HFFc6 (cell line): ENCODE measurements at places on chromosomes 6 and 20. TPM values are rescaled to one million over a fixed set of nuclear protein-coding genes. Genes with fewer than 3 reads are reported as not detected.
A peak's percentile ranks its signal among the peaks of the same experiment; 100 is the strongest.

- peak; percentile 7 for DNase-seq
Measured at GRCh38 chr6:99467509-99468106, 42.5 kb upstream of the PNISR start.

DNA sequence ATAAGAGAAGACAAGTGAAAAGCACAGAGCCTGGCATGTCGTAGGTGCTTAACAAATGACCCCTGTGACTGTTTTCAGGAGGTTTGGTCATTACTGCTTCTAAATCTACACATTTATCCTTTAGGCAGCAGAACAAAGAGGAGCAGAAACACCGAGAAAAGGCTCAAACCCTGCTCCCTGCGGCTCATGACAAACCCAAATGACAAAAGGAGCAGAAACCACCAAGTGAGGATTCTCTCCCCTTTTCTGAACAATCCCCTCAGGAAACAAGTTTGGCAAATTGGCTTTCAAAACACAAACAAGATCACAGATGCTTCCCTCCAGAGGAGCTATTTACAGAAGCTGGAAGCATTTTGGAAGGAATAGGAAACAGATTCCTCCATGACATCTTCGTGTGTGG lies 15.8 kb upstream of the SIRPG start:
- DNase-seq, result no peak

- DNase-seq, result peak; percentile 99
Measured at GRCh38 chr6:30781743-30782424, 37.5 kb upstream of the IER3 start.

DNA sequence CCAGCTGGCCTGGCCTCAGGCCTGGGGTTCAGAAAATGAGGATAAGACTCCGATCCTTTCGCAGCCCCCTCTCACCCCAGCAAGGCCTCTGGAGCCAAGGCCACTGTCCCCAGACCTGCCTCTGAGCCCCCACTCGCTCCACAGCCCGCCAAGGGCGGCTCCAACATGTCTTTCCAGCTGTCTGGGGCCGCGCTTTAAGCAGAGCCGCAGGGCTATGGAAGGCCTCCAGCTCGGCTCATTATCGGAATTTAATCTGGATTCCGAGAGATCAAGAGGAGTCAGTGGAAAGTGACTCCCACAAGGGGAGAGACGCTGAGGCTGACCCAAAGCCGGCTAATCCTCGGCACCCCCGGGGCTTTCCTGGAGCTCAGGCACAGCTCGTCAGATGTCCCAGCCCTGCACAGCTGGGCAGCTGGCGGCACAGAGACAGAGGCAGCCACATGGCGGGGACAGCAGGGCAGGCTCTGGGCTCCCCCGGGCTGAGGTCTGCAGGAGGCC lies 41.8 kb downstream of the BMP7 start:
- peak; percentile 8 for DNase-seq

Gene SCRT2
- total RNA-seq, result not detected in 3 replicates

GRCh38 chr6:36350681-36351571 lies 14.2 kb upstream of the BNIP5 start:
- peak; percentile 37 for DNase-seq

GRCh38 chr6:105519954-105520353 lies 117.1 kb upstream of the PREP start:
- DNase-seq, result peak; percentile 9

DNA sequence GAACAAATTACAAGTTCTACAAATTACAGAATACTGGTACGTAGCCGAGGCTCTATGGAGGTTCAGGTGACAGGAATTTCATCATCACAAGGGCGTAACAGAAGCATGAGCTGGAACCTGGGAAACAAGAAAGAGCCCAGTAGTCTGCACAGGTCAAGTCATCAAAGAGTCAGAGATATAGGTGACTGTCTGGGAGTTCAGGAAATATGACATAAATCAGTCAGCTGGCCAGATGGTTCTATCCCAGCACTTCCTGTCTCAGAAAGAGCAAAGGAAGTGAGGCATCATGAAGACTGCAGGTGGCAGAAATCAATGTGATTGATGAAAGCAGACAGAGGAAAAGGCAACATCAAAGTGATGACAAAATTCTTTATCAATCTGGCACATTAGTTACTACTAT lies 23.3 kb downstream of the MYCT1 start:
- no peak for DNase-seq

Gene TRIM31
- not detected in 3 replicates for total RNA-seq

DNA sequence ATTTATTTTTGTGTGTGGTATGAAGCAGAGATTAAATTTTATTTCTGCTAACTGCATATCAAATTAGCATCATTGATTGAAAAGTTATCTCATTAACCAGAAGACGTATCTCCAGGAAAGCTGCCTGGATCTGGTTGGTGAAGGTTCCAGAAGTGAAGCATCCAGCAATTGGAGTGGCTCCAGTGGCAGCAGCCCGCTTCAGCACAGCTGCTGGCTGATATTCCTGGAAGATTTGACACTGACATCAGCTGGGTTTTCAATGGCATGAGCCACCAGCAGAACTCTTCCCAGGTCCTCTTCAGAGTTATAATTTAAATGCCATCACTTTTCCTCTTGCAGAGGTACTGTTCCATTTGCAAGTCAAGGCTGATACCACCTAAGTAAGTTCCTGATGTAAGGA lies 363.5 kb downstream of the BCKDHB start:
- DNase-seq, result no peak

- DNase-seq, result peak; percentile 6
Measured at GRCh38 chr6:1770435-1770843, 160.7 kb downstream of the FOXC1 start.

Gene COL9A1
- not detected in 3 replicates for total RNA-seq

- no peak for DNase-seq
Measured at GRCh38 chr20:62797671-62798532, 1.6 kb downstream of the MRGBP start.

DNA sequence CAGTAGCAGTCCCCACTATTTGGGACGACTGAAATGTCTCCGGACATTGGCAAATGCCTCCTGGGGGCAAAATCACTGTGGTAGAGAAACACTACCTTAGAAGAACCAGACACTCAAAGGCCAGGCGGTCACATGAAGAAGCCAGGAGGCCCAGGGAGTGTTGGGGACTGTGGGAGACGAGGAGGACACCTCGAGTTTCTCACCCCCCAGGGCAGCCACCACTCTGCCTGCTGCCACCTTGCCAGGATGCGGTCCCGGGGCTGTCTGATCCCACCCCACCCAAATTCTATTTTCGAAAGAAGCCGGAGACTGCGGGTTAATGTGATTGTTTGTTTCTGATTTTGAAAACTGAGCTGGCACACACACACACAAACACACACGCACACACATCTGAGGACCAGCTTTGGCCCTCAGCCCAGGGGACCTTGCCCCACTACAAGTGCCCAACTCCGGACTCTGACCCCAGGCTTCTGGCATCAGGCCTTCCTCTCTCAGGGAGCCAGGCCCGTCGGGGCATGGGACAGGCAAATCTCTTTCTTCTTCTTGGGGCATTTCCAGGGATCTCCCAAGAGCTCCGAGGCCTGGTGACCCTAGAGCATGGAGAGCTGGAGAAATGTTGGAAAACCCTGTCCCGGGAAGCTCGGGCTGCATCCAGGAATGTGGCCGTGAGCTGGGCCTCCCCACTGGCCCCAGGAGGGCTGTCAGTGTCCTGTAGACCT lies 187.5 kb upstream of the PMEPA1 start:
- DNase-seq, result no peak
